ENCODE measurements at places on chromosomes 4 and X.
A peak's percentile ranks its signal among the peaks of the same experiment; 100 is the strongest.

DNA sequence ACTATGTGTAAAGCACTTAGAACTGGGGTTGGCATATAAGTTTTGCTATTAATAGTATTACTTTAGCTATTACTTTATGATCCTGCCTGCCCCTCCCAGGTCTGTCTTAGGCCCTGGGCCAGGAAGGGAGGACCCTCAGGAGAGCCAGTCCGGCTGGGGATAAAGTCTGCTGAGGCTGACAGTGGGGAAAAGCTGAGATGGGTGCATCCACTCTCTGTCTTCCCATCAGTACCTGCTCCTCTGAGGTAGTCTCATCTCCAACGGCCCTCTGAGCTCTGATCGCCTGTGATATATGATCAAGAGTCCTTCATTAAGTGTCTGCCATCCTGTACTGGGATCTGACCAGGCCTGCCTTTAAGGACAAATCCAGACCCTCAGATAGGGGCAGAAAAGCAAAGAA is 156.5 kb upstream of the PJA1 start:
- no peak for DNase-seq

DNA sequence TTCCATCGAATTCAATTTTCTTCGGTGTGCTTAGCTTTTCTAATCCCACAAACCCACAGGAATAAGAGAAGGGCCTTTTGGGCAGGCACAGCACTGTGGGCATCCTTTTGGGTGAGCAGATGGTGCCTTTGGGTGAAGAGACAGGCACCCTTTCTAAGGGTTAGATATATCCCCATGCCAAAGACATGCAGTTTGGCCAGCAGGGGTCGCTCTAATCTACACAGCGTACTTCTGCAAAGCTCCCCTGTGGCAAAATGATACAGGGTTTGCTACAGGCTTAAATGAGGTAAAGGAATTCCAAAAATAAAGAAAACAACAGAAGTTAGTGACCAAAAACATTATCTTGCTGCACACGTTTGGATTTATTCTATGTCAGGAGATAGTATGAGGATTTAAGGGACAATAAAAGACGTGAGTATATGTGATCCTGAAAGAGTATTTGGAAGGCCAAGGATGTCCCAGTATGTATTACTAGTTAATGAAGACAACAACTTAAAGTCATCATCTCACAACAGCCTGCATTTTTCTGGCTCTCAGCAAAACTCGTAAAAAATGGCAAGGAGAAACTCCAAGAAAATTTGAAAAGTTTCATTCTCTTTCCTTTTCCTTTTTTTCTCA is 49.5 kb downstream of the PHEX start:
- DNase-seq = peak; percentile 63

GRCh38 chr4:172680691-172681090 is 487.9 kb upstream of the GALNT7 start:
- no peak for DNase-seq

DNA sequence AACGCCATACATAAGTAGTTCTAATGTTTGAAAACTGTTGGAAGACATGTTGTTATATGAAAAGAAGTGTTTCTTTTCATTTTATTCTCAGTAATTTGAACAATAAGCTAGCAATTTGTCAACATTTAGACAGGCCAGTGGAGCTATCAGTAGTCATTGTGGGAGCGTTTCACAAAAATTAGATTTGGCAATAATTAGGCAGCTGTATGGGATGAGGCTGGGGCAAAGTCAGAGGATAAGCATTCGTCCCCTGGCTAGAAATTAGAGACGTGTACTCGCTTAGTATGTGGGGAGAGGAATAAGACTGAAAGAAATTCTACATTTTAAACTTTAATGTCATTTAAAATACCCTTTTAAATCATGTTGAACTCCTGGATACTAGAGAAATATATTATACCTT is 70.6 kb downstream of the TMEM144 start:
- no peak for DNase-seq

DNA sequence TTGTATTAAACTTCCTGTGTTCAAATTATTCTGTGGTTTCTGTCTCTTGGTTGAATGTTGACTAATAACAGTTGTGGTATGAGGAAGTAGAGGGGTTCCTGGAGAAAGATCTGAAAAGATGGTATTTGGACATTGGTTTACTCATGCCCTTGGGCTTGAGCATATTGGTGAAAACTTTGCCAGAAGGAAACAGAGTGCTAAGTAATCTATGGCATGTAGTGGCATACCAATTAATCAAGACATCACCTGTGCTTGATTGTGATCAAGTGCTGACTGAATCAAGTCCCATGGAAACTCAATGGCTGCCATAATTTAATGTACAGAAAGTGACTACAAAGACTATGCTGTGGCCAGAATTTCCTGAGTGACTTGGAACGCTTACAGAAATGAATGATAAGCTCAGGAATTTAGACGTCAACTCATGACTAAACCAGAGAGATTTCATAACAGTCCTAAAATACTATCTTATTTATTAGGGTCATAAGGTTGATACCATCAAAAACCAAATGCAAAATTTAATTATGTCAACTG is 2062.9 kb downstream of the ARAP2 start:
- DNase-seq = no peak

DNA sequence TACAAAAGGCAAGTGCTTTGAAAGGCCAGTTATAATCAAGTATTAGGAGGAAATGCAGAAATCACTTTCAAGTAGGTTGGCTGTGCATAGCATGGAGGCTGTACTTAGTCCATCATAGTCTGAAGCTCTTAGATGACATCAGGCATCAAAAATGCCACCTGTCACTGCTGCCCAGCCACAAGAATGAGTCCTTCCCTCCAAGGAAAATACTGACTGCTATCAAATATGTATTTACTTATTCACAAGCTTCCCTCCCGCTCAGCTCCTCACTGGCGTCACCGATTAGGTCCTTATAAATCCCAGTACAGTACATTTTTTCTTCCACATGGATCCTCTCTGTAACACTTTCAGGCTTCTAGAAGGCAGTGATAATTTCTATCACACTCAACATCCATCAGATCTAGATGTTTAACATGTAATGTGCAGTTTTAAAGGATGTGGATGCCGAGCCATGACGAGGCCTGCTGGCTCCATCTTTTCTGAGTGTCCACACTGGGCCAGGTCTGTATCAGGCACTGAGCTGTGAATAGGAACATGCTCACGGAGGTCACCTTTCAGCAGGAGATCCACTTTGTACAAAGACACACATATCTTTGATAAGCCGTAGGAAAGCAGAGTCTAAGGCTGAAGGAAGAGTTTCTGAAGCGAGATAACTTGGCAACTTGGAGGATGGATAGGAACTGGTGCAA is 121.9 kb downstream of the PALLD start:
- no peak for DNase-seq

DNA sequence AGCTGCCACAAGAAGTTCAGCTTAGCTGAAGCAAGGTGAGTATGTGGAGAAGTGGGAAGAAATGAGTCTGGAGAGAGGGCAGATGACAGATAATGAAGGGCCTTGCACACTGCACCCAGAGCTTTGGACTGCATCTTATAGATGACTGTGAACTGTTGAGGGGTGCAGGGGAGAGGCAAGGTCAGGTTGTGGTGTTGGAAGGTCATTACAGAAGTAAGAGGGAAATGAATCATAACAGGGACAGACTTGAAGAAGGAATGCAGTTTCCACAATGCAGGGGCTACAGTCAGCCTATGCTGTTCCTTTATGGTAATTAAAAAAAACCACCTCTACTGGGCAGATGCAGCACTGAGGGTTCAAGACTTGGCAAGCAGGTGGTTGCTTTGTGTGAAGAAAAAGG is 4.8 kb upstream of the IGFBP7 start:
- no peak for DNase-seq

DNA sequence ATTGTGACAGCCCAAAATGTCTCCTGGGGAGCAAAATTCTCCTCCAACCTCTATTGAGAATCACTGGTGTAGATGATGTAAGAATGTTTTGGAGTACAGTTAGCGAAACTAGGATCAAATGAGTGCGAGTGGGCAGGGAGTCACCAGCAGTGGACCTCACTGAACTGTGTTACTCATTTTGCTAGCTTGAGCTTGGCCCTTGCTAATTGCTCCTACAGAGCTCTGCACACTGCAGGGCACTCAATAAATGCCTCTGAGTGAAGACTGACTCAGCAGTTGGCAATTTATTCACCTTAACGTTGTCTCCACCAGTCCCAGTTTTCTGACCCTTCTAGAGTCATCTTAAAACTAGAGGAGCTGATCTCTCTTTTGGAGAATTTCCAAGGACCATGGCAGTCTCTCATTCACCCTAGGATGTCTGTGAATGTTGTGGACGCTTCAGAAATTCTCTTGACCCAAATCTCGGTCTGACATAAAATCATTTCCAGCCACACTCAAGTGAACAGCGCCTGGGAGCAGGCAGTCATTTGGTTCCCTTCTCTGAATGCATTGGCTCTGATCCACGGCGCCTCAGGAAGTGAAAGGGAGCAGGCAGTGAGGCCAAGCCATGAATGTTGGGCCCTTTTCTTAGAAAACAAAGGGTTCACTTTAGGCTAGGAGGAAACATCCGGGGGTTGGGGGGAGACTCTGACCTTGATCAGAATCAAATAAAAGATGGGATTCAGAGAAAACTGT is 148.1 kb downstream of the NWD2 start:
- DNase-seq = peak; percentile 69

DNA sequence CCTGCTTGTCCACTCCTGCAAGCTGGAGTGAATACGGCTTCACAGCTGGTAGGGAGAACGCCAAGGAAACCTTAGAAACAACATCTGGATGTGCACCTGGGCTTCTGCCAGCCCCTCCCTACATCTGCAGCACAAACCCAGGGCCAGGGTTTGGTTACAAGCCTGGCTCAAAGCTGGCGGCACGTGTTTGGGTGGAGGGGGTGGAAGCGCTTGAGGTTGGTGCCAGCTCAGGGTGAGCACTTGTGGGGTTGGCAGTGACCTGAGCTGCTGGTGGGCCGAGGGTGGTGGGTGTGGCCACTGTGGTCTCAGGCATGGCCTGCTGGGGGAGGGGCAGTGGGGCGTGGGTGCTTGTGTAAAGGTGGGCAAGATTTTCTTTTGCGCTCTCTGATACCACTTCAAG is 15.6 kb downstream of the ELF4 start:
- DNase-seq = no peak

GRCh38 chr4:162239992-162240769 is 76.4 kb upstream of the FSTL5 start:
- DNase-seq = no peak

DNA sequence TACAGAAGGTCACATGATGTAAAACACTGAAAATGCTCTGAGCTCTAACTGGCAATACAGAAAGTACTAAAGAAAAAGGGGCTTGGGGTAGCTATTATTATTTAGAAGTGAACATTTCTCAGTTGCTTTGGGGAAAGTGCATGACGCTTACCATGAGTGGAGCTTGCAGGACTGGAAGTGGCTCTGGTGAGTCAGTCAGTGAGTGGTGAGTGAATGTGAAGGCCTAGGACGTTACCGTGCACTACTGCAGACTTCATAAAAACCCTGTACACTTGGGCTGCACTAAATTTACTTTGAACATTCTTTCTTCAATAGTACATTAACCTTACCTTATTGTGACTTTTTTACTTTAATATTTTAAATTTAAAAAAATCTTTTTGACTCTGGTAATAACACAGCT is 89.3 kb upstream of the ENPP6 start:
- no peak for DNase-seq

GRCh38 chrX:115373308-115373707 is 83.8 kb downstream of the LUZP4 start:
- DNase-seq = no peak

- DNase-seq = no peak
Measured at GRCh38 chrX:153603131-153603656, 4.3 kb upstream of the CCNQ start.

Measured in suppressor macrophage treated with lipopolysaccharide for 4 hours (primary cell).